ENCODE measurements at places on chromosomes 4 and X.

DNA sequence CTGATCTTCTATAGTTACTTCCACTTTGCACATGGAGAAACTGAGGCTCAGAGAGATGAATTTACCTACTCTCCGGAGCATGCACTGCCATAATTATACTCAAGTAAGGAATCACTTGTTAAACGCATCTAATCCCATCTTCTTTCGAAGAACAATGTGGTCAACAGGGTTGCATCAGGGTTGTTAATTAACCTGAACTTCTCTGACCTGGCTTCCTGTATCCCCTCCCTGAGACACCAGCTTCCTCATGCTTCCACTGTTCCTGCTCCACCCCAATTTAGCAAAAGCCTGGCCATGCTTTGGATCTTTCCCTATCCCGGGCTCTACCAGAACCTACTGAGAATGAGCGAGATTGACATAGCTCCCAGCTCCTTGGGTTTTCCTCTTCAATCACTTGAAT lies 136.7 kb downstream of the SMIM20 start:
- DNase-seq: no peak

DNA sequence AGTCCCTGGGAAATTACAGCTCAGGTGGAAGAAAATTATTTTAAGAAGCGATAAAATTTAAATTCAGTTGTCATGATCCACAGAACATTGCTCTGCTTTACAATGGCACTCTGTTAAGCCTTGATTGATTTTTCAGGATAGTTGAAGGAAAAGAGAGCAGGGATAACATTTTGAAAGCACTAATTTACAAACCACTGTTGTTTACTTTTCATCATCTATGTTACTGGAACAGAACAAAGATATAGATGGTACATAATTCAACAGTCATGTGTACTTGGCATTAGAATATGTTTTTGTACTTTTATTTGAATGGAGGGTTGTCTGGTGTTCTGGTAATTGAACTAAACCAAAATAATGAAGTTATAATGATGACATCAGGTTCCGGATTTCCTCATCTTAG lies 2.6 kb upstream of the ODAM start:
- no peak for DNase-seq

GRCh38 chrX:15475021-15475420 lies 18.1 kb downstream of the PIR start:
- DNase-seq: no peak

DNA sequence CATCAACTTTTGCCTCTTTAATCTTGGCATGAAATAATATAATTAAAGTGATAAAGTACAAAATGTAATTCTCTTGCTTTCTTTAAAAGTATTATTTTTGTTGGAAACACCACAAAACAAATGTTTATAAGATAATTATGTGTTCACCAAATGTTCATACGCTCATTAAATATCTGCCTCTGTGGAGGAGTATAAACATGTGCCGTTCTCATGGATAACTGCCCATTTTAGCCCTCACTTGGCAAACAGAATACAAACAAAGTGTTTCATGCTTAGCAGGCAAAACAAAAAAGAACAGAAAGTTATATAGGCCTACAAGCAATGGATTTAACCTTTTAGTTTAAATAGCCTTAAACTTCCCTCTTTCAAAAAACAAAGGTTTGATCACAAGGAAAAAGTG lies 800.5 kb upstream of the DIAPH2 start:
- no peak for DNase-seq

DNA sequence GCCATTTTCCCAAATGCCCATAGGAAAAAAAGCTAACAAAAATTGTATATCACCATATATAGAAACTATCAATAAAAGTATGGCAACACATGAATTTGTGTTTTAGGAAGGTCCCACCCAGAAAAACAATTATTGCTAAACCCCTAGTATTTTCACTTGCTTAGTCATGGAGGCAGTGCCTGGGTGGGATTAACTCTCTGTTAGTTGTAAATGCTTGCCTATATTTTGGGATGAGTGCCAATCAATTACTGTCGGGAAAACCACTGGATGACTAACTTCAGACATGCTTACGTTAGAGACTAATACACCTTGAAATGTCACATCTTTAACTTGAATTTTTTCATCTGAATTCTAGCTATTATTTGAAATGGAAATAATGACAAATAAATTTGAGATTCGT lies 33.9 kb downstream of the TMPRSS11A start:
- no peak for DNase-seq

DNA sequence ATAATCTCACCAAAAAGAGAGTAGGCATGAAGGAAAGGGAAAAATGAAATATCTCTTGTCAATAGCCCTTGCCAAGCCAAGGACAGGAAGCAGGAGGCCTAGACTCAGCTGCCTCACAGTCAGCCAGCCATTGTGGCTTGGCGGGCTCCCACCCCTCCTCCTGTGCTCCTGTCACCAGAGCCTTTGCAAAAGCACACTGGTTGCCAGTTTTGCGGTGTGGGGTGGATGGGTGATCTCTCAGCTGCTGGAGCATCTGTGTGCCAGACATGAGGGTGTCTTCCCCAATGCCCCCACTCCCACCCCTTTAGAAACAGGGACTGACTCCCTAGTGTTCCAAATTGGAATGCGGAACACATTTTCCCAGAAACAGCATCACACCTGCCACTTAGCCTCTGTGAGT lies 26.1 kb downstream of the ARHGEF6 start:
- no peak for DNase-seq

DNA sequence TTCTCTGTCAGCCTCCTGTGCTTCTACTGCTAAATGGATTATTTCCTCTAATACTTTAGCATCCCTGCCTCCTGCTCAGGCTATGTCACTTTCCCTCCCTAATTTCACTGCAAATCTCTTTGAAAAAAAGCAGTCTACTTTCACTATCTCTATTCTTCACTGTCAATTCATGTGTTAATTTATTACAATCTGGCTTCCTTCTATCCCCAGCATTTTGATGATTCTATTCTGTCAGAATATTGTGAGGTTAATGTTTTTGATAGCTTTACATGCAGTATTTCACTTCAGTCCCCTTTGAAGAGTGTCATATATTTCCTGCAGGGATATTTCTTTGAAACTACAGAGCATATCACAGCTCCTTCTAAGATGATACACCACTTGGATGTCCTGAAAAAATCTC lies 203.2 kb downstream of the GRID2 start:
- no peak for DNase-seq

- no peak for DNase-seq
Observed at GRCh38 chr4:177937041-177937440, 494.8 kb upstream of the AGA start.

DNA sequence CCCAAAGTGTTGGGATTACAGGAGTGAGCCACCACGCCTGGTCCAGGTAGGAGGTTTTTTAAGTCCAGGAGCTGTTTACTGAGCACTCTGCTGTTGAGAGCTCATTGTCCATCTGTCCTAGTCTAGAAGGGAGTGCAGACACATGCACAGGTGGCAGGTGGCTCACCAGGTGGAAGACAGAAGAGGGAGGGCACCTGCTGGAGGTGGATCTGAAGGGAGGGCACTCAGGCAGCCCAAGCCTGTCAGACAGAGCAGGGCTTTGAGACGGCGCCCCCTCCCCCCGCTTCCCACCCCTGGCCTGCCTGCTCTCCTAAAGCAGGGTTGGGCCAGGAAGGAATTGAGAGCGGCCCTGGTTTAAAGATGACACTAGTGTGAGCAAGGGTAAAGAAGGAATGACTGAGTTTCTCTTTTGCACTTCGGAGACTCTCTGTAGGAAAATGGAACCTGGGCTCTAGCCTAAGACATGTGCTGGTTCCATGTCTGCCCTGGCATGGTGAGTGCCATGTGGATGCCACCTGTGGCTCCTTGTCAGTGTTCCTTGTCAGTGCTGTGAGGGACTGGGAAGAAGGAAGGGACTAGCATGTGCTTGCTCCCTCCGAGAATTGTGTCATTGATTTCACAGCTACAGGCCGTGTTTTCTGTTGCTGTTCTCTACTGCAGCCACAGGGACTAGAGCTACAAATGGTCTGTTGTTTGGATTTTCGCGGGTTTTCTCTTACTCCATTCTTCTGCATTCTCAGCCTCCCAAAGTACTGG lies 108.6 kb downstream of the TNIP2 start:
- no peak for DNase-seq

DNA sequence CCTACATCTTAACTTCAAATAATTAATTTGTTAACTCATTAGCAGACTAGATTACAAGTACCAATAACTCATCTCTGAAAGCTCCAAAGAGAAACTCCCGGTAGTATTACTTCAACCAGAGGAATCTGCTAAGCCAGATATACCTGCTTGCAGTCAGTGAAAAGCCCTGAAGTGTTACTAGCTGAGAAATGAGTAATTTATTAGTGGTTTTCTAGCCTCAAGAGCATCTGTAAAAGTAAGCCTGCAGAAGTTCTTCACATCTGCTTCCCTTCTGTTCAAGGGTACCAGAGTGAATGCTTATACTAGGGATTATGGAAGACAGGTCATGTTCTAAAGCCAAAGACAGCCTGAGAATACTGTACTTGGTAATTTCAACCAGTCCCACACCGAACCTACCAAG lies 34.7 kb downstream of the IRS4 start:
- no peak for DNase-seq

DNA sequence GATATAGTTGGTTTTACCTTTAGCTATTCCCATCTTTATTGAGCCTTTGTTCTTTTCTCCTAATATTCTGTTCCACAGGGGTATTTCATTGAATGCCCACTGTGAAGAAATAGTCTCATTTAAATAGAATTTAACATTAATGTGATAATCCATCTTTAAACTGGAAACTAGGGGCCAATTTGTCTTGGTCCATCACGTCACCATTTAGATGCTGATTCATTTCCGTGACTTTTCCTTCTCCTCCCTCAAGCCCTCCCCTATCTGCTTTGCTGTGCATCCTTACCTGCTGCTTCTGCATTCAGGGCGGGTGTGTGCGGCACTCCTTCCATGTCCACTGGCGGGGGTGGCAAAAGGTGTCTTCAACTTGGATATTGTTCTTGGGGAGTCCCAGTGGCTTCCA lies 241.1 kb downstream of the FBXW7 start:
- no peak for DNase-seq

GRCh38 chr4:122542411-122543236 lies 78.2 kb downstream of the IL21 start:
- DNase-seq: no peak

Data from SK-N-SH (cell line).